ENCODE measurements at places on chromosomes 13 and 19.

- DNase-seq, result no peak
These were observed 19.2 kb downstream of the EPN1 start for GRCh38 chr19:55694241-55694655.

DNA sequence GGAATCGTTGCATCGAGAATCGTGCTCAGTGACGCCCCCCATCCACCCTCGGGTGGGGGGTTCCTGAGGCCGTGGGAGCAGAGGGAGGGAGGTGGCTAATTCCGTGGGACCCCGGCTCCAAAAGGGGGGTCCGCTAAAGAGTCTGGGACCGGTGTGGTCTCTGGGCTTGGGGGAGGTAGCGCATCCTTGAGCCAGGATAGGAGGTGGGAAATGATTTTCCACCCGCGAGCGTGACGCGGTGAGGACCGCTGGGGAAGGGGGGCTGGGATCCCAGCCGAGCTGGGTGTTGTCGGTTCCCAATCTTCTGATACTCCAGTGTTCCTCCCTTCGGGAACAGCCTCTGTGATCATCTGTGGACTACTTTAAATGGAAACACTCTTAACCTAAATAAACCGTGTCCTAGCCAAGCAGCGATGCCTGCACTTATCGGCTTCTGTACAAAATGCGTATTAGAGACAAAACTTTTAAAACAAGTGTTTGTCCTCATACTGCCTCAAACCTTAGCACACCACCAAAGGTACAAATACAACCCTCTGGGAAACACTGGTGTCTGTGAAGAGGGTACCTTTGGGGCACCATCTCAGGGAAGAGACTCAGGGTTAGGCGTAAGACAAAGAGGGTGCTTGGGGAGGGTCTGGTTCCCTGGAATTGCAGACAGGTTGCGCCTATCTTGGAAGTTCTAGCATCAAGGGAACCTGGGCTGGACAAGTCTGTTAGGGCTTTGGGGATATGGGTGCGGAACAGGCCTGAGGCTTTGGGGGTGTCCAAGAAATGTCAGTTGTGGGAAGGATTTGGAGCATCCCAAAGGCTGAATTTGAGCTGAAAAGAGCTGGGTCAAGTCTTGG, 16.0 kb downstream of the KCNC3 start:
- no peak for DNase-seq

DNA sequence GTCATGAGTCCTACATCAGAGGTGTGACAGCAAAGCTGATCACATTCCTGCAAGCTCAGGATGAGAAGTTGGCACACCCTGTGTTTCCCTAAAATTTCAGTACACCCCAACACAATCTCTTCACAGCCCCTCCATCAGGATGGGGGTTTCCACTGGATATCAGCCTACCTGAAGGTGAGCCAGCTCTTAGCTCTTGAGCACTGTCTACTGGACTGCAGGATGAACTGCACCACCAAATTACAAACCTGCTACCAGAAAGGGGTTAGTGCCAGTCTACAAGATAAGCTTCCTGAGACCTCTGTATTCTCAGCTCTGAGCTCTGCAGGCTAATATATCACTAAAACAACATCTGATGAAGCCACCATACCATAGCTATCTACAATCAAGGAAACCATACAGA, 1616.2 kb upstream of the SPRY2 start:
- no peak for DNase-seq

DNA sequence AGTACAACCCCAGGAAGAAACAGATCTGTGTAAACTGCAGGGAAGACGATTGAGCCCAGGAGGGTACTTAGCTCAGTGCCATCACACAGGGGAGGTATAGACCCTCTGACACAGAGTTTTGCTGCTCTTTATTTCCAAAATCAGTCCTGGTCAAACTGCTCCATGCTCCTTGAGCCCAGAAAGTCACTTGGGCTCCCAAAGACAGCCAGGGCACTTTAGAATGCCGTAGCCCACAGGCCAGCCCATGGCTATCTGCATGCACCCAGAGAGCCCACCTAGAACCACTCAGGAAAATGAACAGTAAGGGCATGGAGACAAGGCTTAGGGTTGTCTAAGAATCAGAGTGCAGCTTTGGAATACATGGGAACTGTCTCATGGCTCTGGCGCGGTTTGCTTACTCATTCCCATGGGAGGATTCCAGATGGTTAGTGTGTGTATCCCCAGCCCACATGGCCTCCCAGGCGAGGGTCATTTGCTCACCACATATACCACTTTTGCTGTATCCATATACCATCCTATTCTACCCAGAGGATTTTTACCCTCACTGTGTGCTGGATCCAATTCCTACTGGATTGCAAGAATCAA, 14.7 kb upstream of the PDCD5 start:
- DNase-seq, result no peak

DNA sequence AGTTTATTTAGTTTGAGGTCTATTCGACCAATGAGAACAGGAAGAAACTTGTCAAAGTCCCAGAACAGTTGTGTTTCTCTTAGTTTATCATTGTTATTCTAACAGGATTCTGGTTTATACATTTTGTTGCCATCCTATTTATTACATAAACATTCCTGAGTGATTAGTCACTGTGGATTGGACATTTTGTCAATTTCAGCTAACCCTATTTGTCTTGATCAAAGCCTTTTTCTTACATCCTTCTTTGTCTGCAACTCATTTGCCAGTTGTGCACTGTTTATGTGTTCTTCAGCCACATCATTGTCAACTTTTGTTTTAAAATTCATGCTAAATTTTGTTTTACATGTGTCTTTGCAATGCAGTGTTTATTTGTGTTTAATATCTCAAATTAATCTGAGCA, 886.0 kb upstream of the SLC10A2 start:
- DNase-seq, result no peak

DNA sequence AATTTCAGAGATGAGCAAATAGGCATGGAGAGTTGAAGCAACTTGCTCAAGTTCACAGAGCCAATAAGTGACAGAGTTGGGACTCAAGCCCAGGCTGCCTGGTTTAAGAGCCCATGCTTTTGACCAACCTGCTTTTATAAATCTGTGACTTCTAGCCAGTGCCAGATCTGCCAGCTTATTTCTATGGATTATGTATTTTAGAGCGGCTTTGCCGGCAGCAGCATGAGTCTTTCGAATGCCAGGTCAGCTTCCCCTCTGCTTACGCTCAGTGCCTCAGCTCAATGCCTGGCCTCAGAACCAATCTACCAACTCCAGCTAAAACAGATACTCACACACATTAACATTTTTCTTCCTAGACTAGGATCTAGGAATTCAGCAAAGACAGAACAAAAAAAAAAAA, 2.3 kb downstream of the SERPINE3 start:
- DNase-seq, result no peak

DNA sequence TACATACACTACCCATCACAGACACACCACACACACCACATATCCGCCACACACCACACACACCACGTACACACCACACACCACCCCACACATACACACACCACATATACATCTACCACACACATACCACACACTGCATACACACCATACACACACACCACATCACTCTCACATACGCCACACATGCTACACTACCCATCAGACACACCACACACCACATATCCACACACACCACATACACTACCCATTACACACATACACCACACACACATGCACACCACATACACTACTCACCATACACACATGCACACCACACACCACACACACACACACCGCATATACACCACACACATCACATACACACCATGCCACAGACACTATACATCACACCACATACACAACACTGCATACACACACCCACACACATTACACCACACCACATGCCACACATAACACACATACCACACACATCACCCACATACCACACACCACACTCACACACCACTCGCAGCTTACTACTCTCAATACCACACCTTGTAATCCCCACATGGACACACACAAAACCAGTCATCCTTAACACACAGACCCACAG, 9.5 kb downstream of the ERFL start:
- DNase-seq, result no peak

GRCh38 chr19:16295057-16295456, 29.6 kb upstream of the KLF2 start:
- DNase-seq, result no peak

DNA sequence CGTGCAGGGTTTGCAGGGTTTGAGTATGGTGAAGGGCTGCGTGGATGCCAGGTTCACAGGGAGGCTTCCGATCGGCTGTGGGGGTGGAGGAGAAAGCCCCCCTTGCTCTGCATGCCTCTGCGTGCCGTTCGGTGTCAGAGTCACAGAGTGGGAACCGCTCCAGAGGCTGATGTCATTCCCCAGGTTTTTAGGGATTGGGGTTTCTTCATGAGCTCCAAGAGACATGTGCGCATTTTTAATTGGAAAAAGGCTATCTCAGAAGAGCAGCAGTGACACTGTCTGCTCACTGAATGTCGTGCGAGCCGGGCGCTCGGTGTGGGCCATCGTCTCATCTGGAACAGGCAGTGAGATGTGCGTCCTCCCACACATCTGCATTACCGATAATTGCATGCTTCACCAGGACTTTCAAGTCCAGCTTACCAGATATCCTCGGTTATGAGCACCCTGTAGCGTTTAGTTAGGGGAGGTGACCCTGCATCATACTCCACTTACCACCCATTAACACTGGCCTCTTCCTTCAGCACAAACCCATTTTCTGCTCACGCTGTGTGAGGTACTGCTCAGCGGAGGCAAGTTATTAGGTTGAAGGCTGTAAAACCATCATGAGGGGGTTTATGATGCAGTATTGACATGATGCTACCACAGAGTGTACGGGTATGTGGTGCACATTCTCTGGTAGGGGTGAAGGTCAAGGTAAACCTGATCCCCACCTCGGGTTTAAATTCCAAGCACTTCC, 1.7 kb downstream of the MCF2L start:
- DNase-seq, result no peak

- no peak for DNase-seq
These were observed 9.0 kb upstream of the CD70 start for GRCh38 chr19:6599866-6600454.

GRCh38 chr19:52198678-52199077, 8.8 kb downstream of the PPP2R1A start:
- DNase-seq, result no peak

- DNase-seq, result no peak
These were observed 12.6 kb downstream of the PCDH17 start for GRCh38 chr13:57644106-57644505.

- no peak for DNase-seq
These were observed 935.1 kb downstream of the SLITRK1 start for GRCh38 chr13:82947191-82947621.

GRCh38 chr19:6076291-6076665, 34.0 kb downstream of the RFX2 start:
- DNase-seq, result no peak

DNA sequence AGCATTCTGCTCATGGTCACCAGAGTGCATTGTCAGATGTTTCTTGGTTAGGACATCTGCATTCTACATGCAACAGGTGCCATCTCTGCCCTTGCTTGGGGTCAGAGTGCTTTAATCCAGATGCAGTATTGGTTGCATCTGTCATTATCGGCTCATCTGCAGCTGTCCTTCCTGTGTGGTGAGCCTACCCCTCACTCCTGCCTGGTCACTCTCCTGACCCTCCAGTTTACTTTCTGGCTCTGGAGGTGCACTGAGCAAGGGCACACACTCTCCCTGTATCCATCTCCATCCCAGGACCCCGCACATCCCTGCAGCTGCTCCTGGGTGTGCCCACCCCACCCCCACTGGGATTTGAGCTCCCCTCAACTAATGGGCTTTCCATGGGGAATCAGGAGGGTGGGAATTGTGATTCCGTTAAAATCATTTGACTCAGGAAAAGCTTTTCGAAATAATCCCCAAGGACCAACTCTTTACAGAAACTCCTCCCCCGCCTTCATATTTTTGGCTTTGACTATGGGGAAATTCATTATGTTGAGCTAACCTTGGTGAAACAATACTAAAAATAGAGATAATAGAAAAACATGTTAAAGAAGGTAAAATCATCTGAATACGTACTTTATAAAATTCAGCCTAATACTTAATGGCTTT, 70.2 kb downstream of the COL4A2 start:
- no peak for DNase-seq

- DNase-seq, result no peak
These were observed 26.2 kb downstream of the OXGR1 start for GRCh38 chr13:96968027-96968426.

GRCh38 chr13:110580800-110581199, 19.3 kb upstream of the RAB20 start:
- DNase-seq, result no peak

- DNase-seq, result no peak
These were observed 3.0 kb downstream of the APOC2 start for GRCh38 chr19:44948763-44949374.

DNA sequence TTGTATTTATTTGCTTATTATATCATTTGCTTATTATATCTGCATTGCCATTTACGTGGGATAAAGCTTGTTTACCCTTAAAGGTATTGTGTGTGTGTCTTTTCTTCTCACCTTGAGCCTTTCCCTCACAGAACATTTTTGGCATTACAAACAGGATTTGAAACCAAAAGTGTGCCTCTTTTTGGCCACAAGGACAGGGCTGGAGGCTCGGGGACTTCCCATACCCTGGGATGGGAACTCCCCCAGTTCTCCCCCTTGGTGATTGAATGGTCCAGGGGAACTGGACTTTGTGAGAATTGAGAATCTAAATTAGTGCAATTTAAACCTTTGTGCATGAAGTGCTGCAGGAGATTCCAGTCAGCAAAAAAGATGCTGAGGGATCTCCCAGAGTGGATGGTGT, 2.4 kb upstream of the ZNF506 start:
- DNase-seq, result no peak

DNA sequence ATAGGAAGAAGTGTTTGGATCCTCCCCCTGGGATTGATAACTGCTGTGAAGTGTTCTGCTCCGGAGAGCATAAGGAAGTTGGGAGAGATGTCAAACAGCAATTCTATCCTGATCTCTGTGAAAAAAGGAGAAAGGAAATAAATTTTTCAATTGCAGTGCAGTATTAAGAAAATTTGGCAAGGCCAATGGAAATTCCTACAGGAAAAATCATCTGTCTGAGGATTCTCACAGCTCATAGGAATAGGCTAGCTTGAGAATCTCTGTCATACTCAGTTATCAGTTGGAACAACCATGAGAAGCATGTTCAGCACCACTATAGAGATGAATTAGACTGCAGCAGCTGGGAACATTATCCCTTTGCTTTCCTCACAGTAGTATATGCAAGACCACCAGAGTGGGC, 1238.9 kb upstream of the MIR17HG start:
- no peak for DNase-seq

DNA sequence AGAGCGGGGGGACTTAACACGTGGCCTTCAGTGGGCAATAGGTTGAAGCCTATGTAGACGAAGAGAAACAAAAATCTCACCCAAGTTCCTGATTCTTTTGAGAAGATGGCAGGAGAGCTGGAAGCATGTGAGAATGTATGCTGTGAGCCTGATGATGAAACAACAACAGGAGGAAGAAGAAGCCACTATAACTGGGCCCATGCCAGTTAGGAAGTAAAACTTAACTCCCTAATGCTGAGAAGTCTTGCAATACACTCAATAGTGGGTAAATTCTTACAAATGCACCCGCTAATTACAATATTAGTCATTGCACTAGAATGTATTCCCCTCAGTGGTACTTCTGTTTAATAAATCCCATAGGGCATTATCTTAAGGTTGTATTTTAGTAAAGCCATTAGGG, 9.1 kb downstream of the PCDH17 start:
- no peak for DNase-seq

GRCh38 chr19:10864538-10864899, 6.8 kb upstream of the CARM1 start:
- DNase-seq, result no peak

Measured in NCI-H187 treated with DMSO at 0.1 percent for 48 hours (cell line).